Activated CD4-positive, alpha-beta T cell treated with anti-CD3 and anti-CD28 coated beads, Interleukin-2, Interleukin-4, amounts not matched to agents 100 ng/mL and 50 ng/mL, durations not matched to agents 16 hours and 8 hours (primary cell): ENCODE measurements at places on chromosomes 1 and 21.

DNA sequence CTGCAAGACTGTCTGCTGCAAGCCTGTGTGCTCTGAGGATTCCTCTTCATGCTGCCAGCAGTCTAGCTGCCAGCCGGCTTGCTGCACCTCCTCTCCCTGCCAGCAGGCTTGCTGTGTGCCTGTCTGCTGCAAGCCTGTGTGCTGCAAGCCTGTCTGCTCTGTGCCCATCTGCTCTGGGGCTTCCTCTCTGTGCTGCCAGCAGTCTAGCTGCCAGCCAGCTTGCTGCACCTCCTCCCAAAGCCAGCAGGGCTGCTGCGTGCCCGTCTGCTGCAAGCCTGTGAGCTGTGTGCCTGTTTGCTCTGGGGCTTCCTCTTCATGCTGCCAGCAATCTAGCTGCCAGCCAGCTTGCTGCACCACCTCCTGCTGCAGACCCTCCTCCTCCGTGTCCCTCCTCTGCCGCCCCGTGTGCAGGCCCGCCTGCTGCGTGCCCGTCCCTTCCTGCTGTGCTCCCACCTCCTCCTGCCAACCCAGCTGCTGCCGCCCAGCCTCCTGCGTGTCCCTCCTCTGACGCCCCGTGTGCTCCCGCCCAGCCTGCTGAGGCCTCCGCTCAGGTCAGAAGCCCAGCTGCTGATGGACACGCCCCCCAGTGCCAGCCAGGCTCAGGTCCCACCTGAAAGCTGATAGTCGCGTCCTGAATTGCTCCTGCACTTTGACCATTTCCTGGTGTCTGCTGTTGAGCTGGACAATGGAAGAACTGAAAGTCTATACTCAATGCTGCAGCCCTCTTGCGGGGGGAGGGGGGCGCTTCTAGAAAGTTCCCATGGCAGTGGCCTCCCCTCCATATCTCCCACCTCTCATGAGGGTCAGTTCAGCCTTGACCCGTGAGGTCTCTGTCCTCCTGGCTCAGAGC lies 1.2 kb downstream of the KRTAP10-4 start:
- no peak for DNase-seq

- peak; percentile 93 for DNase-seq
Measured at GRCh38 chr1:95072532-95073419, at the start of gene ALG14. Gene ALG14 (minus strand): TSS chr1:95072951. CDS start chr1:95072898, 53 bp downstream.

DNA sequence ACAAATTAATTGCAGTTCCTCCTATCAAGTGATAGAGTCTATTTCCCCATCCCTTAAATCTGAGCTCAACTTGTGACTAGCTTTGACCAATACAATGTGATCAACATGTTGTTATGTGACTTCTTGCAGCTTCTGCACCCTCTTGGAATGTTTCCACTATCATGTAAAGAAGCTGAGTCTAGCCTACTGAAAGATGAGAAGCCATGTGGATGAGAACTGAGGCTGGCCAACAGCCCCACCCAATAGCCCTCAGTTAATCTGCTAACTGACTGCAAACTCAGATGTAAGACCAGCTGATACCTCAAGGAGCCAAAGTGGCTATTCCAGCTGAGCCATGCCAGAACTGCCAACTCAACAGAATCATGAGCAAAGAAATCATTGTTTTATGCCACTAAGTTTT lies 44.0 kb downstream of the LYST start:
- no peak for DNase-seq

GRCh38 chr1:222048094-222048595 lies 306.3 kb upstream of the DUSP10 start:
- DNase-seq, result peak; percentile 3

DNA sequence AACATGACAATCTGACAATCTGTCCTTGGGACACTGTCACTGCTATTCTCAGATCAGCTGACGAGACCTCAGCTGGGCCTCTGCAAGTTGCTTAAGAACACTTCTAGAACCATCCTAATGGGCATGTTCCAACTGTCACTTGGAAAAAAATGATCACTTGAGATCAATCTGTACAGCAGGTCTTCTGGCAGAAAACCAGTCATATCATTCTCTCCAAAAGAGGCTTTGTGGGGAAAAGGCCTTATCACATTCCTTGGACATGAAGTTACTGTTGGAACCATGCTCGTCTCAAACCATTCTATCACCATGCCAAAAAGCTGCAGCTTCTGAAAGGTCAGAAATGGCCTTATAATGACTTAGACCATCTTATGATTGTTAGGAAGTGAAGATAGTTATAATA lies 744.2 kb downstream of the USP25 start:
- no peak for DNase-seq

GRCh38 chr1:229397762-229398161 lies 36.1 kb downstream of the ACTA1 start:
- no peak for DNase-seq

DNA sequence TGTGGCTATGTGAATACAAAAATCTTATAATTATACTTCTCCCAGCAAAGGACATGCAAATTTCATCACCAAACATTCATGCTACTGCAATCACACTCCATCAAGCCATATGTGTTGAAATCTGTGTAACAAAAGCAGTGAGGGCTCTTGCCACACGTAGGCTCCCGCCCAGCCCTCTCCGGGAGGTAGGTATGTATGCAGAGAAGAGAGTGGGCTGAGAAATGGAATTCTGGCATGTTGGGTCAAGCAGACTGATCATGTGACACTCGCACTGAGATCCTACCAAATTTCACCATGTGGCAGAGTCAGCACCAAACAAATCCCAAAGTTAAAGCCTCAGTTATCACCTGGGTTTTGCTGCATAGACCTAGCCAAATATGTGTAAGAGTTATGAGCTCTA lies 49.7 kb downstream of the APP start:
- DNase-seq, result no peak

DNA sequence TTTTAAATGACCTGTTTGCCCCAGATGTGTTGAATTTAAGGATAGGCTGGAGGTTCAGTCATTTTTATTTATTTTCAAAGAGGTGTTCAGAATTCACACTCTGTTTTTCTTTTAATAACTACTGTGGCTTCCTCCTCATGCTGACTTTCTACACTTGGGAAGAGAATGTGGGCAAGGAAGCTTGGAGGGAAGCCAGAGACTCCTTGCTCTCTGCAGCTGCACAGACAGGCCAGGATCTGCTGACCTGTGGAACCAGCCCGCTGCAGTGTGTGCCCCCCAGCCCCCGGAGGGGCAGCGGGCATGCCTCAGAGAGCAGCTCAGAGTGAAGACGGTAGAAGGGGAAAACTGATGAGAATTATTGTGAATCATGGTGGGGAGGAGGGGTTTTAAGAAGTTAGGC lies 16.9 kb downstream of the MGST3 start:
- DNase-seq, result no peak

DNA sequence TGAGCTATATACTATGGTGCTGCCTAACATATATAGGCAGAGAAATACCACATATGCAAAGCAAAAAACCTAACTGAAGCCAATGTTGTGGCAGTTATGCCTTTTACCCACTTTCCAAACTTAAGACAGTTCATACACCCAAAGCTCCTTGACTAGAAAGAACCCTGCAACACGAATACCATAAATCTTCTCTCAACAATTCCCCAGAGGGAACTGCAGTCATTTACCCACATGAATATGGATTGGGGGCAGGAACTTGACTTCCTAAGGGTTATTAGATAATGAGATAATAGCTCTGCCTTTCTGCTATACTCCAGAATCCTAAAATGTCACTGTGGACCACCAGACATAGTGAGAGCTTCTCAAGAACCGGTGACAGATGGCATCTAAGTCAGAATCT lies 2.9 kb upstream of the ASPM start:
- DNase-seq, result no peak

- DNase-seq, result no peak
Measured at GRCh38 chr1:117260761-117261423, 50.2 kb upstream of the VTCN1 start.

DNA sequence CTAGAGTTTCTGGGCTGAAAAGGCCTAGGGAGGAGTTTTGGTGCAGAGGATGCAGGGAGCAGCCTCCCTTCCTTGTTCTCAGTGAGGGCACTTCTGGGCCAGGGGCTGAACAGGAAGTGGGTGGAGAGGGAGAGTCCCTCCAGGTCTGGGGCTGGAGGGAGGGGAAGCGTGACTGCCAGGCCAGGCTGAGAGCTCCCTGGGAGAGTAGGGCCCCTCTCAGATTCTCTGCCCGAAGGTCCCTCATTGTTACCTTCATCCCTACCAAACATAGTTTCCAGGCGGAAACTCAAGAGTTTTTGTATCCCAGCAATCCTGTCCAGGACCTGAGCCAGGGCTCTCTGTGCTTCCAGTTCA lies 36.8 kb downstream of the CITED4 start:
- DNase-seq, result no peak

- no peak for DNase-seq
Measured at GRCh38 chr1:227357171-227357926, 39.1 kb upstream of the CDC42BPA start.

DNA sequence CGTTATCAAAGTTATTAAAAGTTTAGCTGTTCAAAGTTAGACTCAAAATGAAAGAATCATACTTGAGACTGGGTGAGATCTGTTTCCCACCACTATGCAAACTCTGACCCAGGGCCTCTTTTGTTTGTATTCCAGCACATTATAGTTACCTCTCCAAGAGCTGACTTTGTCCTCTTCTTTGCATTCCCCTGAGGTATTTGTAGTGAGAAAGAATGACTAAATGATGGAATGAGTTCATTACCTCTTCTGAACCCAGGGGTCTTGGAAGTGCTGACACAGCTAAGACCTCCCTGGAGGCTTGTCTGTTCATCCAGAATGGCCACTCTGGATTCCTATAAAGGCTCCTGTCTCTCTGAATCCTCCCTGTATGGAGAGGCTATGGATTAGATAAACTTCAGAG lies 62.4 kb downstream of the FGGY start:
- no peak for DNase-seq

DNA sequence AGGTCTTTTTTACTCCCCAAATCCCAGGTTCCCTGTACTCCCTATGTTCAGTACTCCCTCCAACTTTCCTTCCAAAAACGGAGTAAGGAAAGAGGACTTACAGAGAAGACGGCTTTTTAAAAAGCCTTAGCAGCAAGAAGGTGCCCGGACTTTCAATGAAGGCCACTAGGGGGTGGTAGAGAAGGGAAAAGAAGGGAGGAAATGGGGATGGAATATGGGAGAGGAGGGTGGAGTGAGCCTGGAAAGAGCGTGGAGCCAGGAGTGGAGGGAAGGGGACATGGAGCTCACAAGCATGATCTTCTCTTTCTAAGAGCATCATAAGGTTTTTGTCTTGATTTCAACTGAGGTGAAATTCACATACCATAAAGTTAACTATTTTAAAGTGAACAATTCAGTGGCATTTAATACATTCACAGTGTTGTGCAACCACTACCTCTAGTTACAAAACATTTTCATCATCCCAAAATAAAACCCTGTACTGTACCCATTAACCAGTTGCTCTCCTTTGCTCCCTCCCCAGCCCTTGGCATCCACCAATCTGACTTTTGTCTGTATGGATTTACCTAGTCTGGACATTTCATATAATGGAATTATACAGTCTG lies 129.9 kb downstream of the ZNF281 start:
- peak; percentile 32 for DNase-seq

GRCh38 chr1:228814176-228814575 lies 78.9 kb downstream of the RHOU start:
- no peak for DNase-seq

DNA sequence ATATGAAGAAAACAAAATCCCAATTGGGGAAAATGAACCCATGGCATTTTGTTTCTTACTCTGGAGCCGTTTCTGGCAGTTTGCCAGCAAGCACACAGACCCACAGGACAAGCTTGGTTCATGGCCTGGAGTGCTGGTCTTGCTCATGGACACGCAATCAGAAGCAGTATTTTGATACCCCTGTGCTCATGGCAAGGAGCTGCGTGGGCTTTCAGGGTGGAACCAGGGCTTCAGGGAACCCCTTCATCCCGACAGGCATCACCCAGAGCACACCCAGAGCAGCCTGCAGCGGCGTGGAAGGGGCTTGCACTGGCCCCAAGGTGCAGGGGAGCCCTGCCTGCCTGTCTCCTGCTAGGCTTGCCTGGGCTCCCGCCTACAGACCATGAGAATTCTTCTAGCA lies 45.4 kb upstream of the PCBP3 start:
- DNase-seq, result no peak

DNA sequence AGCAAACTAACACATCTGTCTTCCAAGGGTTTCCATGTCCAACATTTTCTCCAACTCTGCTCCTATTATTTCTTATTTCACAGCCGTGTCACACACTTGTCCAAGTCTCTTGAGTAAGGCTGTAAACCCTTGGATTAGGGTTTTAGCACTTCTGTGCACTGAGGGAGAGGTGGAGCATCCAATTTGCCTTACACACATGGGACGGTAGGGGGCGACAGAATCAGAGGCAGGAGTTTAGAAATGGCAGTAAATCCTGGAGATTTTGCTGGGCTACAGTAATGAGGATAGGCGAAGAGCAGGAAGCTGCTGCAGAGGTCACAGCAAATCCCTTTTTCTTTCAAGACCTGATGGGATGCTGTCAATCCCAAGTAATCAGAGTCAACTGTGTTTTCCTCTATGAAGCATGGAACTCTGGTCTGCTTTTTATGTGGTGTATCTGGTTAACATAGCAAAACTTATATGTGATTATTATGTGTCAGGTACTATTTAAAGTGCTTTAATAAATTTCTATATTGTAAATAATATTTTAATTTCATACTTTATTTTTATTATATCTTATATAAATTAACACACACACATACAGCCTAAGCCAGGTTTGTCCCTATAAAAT lies 15.4 kb upstream of the LCE5A start:
- DNase-seq, result peak; percentile 54

- no peak for DNase-seq
Measured at GRCh38 chr1:114102136-114102535, 51.5 kb downstream of the SYT6 start.

DNA sequence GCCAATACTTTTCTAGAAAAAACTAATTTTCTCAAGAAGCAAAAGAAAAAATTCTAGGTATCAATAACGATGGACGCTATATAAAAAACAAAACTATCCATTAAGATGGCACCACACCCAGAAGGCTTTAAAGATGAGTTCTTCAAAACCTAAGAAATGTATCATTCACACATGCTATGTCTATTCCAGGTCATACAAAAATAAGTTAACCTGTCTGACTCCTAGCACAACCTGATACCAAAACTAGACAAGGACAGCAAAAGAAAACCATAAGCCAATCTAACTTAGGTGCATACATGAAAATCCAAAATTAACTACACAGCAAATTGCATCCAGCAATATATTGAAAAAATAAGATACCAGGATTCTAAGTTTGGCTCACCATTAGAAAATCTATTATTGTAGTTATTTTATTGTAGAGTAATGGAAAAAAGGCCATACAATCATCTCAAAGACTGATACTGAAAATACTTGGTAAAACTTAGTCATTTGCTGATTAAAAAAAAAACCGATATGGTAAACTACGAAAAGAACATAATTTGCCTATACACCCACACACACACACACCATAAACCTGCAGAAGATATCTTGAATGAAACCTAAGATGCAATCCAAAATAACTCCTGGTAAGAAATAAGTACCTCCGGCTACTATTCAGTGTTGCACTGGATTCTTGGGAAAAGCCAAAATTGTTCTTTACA lies 55.0 kb downstream of the TRAF5 start:
- DNase-seq, result peak; percentile 19

DNA sequence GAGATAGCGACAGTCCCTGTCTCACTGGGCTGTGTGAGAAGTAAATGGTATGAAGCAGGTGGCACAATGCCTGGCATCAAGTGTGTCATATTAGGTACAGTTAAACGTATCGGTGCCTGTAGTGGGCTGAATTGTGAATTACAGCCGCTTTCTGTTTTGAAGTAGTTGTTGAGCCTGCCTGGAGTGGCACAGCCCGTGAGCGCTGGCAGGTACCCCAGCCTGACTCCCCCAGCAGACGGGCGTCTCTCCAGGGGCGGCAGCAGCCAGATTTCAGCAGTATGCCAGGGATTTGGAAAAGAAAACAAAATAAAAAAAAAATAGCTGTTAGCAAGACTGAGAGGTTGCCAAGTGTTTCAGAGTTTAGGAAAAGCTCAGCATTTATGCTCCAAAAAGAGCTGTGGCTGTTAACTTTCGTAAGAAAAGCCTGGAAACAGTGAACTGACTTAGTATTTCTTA lies 26.6 kb upstream of the GPR153 start:
- DNase-seq, result no peak
